ENCODE measurements at places on chromosomes 16 and 17. TPM values are rescaled to one million over a fixed set of nuclear protein-coding genes. Genes with fewer than 3 reads are reported as not detected.

DNA sequence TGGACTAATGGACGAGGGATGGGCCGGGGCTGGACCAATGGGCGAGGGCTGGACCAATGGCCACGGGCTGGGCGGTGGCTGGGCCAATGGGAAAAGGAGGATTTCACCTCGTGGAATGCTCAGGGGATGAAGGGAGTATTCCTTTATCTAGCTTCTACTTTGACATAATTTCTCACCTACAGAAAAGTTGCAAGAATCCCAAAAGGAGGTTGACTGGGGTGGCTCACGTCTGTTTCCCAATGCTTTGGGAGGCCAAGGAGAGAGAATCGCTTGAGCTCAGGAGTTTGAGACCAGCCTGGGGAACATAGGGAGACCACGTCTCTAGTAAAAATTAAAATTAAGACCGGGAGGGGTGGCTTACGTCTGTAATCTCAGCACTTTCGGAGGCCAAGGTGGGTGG lies 5.7 kb upstream of the FLYWCH1 start:
- DNase-seq, result no peak

DNA sequence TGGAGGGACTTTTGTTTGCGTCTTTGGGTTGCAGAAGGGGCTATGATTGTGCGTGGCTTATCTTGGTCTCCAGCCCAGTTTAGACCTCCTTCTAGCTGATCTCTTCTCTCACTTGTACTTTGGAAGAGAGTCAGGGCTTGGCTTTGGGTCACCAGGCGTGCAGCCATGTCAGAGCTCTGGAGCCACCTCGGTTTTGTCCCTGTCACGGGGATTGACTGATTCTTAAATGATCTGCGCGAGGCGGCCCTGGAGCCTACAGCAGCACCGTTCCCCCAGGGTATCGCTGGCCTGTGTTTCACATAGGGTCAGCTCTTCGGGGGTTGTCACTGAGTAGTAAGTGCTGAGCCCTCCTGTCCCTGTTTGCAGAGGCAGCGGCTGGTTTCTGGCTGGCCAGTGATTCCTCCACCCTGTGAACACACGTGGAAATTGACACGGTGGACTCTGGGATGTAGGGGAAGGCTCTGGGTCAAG lies 209.8 kb upstream of the CHMP6 start:
- DNase-seq, result no peak

- DNase-seq, result peak; percentile 86
Observed at GRCh38 chr16:49350265-49351095, 23.1 kb upstream of the C16orf78 start.

DNA sequence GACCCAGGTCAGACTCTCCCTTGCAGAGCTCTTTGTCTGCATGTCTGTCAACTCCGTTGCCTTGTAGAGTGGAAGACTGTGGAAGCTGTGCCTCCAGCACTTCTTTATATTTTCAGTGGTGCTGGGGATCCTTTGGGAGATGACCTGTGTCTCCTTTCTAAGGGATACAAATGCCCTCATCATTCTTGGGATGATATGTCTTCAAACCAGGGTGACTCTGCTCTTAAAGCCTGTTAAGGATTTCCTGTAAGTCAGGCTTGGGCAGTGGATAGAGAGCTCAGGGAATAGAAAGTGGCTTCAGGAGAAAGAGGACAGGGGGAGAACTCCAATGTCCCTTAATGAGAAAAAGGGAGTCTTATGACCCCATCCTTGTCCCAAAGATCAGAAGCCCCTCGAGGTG lies 1.5 kb downstream of the HOXB3 start:
- no peak for DNase-seq

- DNase-seq, result peak; percentile 87
Observed at GRCh38 chr16:50313596-50314478, 47.5 kb downstream of the ADCY7 start.

DNA sequence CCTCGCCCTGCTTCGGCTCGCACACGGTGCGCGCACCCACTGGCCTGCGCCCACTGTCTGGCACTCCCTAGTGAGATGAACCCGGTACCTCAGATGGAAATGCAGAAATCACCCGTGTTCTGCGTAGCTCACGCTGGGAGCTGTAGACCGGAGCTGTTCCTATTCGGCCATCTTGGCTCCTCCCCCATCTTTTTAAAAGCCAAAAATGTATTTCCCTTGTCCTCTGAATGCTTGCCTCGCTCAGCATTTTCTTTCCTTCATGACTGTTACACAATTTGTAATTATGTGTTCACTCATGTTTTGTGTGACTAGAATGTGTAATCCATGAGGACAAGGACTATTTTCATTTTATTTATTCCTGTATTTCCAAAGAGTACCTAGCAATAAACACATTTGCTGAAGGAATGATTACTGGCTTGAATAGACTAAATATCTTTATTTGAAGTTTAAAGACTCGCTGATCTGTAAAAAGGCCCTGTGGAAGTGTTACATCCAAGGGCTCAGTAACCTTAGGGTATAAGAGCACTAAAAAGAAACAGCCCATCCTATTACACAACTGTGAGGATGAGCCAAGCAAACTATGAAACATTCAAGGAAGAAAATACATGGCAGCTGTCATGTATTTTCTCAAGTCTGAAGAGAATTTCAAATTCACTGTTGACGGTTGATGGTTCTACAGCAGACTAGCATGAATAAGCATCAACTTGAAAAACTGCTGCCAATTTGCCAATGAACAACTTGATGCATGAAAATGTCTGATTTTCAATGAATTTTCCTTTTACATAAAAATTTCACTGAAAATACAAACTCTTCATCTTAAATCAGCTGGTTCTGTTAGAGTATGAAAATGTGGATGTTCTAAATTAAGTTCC lies 192.6 kb downstream of the MYO1D start:
- DNase-seq, result no peak

DNA sequence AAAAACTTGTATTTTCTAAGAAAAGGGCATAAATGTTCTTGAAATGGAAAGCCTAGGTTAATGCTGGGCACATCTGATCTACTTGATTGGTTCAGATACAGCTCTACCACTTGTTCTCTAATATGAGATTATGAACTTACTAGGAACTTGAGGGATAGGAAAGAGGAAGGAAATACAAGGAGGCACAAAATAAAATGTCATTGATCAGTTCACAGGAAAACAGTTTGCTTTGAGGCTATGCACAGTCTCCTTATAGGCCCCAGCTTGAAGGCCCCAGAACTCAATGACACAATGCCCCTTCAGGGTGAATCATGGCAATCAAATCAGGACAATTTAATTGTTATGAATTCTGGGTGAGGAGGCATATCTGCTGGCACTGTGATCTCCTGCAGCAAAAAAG lies 27.1 kb downstream of the NXPH3 start:
- DNase-seq, result no peak

DNA sequence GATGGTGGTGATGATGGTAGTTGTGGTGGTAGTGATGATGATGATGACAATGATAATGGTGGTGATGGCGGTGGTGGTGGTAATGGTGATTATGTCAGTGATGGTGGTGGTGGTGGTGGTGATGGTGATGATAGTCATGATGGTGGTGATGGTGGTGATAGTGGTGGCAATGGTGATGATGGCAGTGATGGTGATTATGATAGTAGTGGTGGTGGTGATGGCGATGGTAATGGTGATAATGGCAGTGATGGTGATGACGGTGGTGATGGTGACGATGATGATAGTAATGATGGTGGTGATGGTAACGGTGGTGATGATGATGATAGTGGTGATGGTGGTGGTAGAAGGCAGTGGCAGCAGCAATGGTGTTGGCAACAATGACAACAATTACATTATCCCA lies 55.3 kb downstream of the RBFOX3 start:
- DNase-seq, result no peak

DNA sequence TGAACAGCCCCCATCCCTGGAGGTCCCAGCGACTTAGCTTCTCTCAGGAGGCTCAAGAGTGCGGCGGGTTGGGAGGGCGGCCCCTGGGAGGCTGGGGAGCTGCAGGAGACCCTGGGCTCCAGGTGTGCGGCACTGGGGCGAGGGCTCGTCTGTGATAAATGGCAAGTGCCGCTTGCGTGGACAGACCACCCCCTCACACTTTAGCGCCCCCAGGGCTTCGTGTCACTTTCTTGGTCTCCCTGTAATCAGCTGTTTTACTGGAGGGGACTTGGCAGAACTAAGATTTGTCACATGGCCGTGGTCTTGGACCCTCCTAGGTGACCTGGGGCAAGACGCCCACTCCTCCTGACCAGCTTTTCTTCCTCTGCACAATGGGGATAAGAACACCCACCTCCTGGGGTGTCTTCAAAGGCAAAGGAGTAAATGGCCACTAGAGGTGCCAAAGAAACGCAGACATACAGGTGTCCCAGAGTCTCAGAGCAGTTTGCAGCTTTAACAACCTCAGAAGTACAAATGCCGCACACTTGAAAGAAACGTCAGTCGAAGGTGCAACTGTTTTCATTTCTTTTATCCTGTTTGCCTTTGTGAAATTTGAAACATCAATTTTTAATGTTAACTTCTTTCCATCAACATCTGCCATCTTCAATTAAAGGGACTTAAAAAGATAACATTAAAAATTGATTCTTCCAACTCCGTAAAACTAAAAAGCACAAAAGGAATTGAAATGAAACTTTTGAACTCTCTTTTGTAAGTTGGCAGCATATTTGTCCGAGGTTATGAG lies 946 bp downstream of the OSGIN1 start:
- DNase-seq, result peak; percentile 75

- DNase-seq, result peak; percentile 52
Observed at GRCh38 chr17:32355649-32356377, 5.9 kb downstream of the ZNF207 start.

GRCh38 chr16:86978445-86979030 lies 338.7 kb downstream of the C16orf95 start:
- no peak for DNase-seq

DNA sequence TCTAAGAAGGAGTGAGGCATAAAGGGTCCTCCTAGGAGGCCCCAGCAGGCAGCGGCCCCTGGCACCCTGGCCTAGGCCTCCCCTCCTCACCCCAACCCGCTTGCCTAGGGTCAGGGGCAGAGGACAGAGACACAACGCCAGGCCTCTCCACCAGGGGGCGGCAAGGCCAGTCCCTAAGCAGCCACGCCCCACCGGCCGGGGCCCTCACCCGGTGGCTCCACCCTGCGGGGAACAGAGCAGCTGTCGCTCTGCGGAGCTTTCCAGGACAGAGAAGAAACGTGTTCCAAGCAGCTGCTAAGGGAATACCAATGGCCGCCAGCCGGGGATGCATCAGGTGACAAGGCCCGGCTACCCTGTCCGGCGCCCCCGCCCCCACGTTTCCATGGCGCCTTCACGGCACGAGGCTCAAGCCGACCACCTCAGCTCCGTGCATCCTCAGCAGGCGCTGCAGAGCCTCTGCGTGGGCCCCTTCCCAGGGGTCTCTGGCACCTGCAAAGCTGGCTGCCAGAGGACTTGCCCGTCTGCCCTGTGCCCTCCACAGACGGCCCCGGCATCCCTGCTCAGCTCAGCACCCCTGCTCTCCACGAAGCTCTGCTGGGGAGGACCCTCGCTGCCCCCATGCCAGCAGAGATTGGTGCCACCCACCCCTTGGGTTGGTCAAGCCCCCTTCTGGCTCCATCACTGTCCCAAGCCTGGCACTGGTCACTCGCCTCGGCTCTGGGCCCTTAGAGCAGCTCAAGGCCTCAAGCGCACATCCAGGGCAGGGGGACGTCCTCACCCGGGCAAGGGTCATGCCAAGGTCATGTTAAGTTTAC lies 5.6 kb downstream of the ZNF598 start:
- peak; percentile 97 for DNase-seq

- DNase-seq, result no peak
Observed at GRCh38 chr17:18946536-18946935, 5.4 kb upstream of the SLC5A10 start.

DNA sequence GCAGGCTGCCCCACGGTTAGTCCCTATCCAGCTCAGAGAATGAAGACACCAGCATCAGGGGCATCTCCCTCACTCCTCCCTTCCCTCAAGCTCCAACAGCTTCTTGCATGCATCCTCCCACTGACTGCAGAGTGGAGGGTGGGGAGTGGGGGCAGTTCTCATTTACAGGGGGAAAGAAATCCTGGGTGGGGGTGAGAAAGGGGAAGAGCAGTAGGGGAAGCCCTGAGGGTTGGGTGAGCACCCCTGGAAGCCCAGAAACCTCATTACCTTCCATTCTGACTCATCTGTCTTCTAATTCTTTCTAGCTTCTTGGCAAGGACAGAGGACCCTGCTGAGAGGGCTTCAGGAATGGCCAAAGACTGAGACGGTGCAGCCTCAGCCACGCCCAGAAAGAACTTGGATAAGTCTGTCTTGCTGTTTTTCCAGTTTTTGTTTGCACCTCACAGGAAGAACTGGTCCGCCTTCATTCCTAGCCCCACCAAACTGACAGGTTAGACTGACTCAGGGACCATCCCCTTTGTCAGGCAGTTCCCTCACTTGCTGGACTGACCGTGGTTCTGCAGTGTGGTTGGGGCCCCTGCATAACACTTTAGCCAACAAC lies 52.5 kb upstream of the WSB1 start:
- no peak for DNase-seq

- DNase-seq, result peak; percentile 79
Observed at GRCh38 chr16:81035975-81036750, 521 bp downstream of the ATMIN start.

DNA sequence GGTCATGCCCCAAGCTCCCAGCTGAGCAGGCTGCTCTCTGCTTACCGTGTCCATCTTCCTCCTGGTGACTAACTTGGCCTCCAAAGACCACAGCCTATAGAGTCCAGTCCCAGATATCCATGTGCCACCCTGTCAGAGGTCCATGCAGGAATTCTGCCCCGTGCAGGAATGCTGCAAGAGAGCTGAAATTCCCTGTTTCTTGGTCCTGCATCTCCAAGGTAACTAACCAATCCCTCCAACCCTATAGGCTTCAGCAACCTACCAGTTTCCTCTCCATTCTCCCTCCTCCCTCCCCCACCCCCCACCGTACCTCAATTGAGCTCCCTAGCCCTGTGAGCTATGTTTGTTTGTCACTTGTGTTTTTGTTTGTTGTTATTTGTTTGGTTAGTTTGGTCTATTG lies 9.6 kb upstream of the MKS1 start:
- DNase-seq, result no peak

The TEKT5 gene
- not detected for total RNA-seq

The MAF gene
- 62.8 TPM for total RNA-seq

The RANGRF gene
- 66.3 TPM for total RNA-seq

The ODAD4 gene
- total RNA-seq, result 0.76 TPM

The RNU2-1 gene
- 5,500 TPM for total RNA-seq

The C17orf50 gene
- total RNA-seq, result not detected

The OMG gene
- 0.35 TPM for total RNA-seq

The CACNA1H gene
- 0.05 TPM for total RNA-seq

The TBC1D3L gene
- 16.8 TPM for total RNA-seq

The GAS7 gene
- total RNA-seq, result 0.21 TPM

The TBC1D3H gene
- not detected for total RNA-seq

The ATP2A3 gene
- total RNA-seq, result 107 TPM

The NPW gene
- total RNA-seq, result 7.0 TPM

The PRRT2 gene
- 1.6 TPM for total RNA-seq

Measured in activated CD4-positive, alpha-beta T cell treated with anti-CD3 and anti-CD28 coated beads, Interleukin-2, amount 10 ng/mL, durations not matched to agents 24 days and 14 days (primary cell).